NCI-H1436 (cell line): ENCODE measurements at places on chromosomes 2 and 18.

- DNase-seq = peak; percentile 74
Measured at GRCh38 chr2:145764631-145765030, 1244.7 kb upstream of the ZEB2 start.

DNA sequence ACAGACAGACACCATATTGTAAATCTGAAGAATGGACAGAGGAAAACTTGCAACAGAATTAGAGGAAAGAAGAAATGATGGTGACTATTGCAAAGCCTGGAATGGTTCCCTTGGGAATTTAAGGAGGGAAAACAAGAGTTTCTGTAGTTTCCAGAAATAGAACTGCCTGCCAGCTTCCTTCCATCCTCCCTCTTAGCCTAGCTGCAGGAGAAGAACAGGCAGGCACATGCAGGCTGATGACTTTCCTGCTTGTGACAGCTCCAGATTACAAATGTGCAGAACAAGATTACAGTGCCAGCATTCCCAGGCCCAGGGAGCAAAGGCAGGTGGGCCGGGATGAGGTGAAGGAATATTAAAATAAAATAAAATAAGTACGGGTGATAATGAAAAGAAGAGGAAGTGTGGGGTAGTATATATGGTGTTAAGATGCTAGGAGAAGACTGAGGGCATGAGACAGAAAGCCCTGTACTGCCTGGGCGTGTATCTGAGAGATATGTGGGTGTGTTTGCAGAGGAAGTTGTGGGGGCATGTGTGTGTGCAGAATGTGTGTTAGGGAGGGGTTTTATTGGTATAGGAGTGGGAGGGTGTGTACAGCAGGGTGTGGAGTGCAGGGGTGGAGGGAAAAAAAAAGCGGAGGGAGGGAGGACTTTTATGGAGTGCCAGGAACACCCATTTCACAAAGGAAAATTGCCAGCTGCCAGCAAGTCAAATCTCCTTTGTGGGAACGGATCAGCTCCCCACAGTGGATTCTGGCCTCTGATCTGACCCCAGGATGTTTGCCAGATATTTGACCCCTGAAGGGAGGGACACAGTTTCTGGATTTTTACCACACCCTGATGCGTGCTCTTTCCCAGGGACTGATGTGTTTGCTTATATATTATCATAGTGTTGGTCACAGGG, 43.9 kb upstream of the NEMP2 start:
- no peak for DNase-seq

GRCh38 chr2:151569167-151569566, 159.5 kb downstream of the RIF1 start:
- DNase-seq = no peak

GRCh38 chr2:237704501-237705434, 77.4 kb downstream of the LRRFIP1 start:
- no peak for DNase-seq
